Activated T-helper 1 cell treated with anti-CD3 and anti-CD28 coated beads, Interleukin-2, amount 50 U/mL, for 16 hours (primary cell): ENCODE measurements at places on chromosomes 11 and 22.

DNA sequence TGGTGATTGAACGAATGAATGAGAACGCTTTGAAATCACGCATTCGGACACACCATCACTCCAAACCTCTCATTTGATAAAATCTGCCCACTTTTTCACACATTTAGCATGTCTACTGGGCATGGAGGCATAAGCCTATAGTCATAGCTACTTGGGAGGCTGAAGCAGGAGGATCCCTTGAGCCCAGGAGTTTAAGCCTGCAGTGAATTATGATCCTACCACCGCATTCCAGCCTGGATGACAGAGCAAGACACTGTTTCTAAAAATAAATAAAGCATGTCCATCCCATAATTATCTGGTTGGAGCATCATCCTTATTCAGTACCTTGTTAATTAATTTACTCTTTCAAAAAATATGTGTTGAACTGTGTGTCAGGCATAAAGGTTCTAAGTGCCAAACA lies 3.3 kb upstream of the PICALM start:
- no peak for DNase-seq

- DNase-seq: no peak
Observed at GRCh38 chr11:31810779-31811647, at the start of gene PAX6. PAX6 (minus strand) TSS chr11:31811322; CDS start chr11:31806411, 4,911 bp downstream.

DNA sequence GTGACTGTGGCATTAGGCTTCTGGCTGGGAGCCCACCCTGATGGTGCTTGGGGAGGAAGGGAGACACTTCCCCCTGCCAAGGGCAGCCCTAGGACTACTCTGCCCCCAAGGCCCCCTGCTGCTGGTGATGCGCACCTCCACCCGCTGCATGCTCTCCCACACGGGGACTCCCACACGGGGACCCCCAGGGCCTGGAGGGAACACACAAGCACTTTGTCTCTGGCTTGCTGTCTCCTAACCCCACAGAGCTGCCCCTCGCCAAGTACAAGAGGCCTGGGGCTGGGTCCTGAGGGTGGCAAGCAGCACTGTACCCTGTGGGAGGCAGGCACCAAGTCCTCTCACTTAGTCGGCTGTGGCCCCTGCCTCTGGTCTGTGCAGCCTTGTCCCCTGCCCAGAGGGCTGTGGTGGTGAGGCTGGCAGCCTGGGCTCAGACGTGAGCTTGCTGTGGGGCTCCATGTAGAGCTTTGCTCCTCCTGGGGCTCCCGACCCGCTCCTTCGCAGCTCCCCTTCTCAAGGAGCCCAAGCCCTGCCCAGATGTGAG lies 7.9 kb downstream of the LRRC75B start:
- DNase-seq: no peak

GRCh38 chr11:112024773-112025678 lies at the start of gene DLAT:
DLAT (plus strand) TSS chr11:112025408; CDS start chr11:112025473, 65 bp downstream.
- DNase-seq: peak; percentile 63

- peak; percentile 48 for DNase-seq
Observed at GRCh38 chr22:39013942-39014722, at the start of gene APOBEC3C. APOBEC3C (plus strand) TSS chr22:39014257; CDS start chr22:39014363, 106 bp downstream.

- no peak for DNase-seq
Observed at GRCh38 chr11:56817661-56818060, 69.2 kb upstream of the OR9G4 start.

- DNase-seq: no peak
Observed at GRCh38 chr22:50583294-50583861, 729 bp upstream of the CHKB start.

GRCh38 chr11:1153951-1154493 lies 3.7 kb upstream of the MUC5AC start:
- DNase-seq: peak; percentile 2

GRCh38 chr11:19073454-19074415 lies 13.2 kb upstream of the MRGPRX2 start:
- no peak for DNase-seq

- no peak for DNase-seq
Observed at GRCh38 chr11:19659529-19659928, 53.1 kb upstream of the NAV2 start.
